Anterior cingulate cortex (tissue), 58 donors: ENCODE measurements at places on chromosomes 1 and 21.

DNA sequence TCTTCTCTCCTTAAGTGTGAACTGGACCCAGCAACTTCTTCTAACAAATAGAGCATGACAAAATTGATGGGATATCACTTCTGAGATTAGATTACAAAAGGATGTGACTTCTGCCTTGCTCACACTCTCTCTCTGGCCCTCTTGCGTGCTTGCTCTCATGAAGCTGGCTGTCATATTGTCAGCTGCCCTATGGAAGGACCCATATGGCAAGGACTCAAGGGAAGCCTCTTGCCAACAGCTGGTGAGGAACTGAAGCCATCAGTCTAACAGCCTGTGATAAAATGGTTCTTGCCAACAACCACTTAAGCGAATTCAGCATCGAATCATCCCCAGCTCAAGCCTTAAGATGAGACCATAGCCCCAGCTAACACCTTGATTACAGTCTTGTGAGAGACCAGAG is 4.8 kb upstream of the TLR5 start:
- DNase-seq = no peak

DNA sequence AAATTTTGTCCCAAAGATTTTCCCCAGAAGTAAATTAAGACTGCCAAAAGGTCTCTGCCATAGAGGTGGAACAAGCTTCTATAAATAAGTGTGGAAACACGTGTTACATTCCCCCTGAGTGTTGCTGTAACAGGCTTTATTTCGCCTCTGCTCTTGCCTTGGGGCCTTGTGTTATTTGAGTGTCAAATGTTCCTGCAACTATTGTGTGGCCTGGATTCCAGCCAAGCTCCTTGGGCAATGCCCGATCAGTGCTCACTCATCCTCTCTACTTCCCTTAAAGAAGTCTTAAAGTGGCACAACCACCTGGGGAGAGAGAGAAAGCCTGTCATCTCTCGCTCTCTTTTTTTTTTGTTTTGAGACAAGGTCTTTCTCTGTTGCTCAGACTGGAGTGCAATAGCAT is 156.7 kb downstream of the NR5A2 start:
- peak; percentile 11 for DNase-seq

DNA sequence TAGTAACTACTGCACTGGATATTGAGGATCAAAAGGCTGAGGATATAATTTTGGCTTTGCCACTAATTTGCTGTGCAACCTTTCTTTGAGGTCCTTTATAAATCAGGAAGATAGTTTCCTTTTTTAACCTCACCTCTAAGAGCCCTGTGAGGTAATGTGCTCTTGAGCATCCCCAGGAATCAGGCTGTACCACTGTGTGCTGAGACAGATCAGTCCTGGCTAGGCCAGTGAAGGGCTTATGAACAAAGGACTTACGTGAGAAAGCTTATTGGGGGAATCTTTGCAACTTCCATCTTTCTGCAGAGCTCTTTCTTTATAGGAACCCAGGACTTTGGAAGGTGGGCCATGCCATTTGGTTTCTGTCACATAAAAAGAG is 188.9 kb downstream of the SIPA1L2 start:
- no peak for DNase-seq

- no peak for DNase-seq
Observed at GRCh38 chr1:247378334-247379073, 37.5 kb upstream of the NLRP3 start.

- DNase-seq = no peak
Observed at GRCh38 chr1:65179148-65179547, 31.1 kb downstream of the AK4 start.

DNA sequence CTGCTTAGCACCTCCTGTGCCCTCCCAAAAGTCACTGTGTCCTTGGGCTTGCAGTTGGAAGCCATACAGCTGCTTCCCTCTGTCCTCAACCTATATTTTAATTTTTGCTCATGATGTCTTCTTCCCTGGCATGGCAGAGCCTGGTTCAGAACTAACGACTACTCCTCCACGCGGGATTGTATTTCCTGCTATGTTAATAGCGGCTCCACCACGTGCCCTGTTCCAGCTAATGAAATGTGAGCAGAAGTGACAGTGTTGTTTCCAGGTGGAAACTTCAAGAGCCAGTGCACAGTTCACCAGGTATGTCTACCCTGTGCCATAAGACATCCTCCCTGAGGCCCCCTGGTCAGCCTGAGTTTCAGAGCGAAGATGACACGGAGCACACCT is 52.1 kb downstream of the DHRS3 start:
- no peak for DNase-seq

DNA sequence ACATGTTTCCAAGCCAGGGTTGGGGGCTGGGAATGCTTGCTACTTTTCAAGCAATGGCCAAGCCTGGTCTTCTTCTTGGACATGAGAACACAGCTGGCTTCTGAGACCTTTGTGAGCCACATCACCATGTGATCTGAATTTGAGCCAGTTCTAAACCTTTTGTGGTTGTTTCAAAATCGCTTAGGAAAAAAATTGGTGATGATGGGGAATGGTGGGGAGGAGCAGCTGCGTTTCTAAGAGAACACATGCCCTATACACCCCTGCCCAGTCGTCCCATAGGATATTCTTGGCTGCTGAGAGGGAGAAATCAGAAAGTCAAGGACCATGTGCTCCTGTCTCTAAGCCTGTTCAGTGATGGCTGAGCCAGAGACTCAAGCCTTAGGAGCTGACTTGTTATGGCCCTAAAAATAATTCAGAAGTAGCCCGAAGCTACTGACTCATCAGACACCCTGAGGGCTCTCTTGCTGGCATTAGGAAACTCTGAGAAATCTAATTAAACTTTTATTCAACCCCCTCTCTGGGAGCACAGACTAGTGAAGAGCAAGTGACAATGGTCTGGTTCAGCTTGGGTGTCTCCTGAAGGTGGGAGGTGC is 30.5 kb downstream of the CCDC185 start:
- DNase-seq = no peak

- no peak for DNase-seq
Observed at GRCh38 chr1:39854314-39854713, 29.0 kb downstream of the TRIT1 start.

DNA sequence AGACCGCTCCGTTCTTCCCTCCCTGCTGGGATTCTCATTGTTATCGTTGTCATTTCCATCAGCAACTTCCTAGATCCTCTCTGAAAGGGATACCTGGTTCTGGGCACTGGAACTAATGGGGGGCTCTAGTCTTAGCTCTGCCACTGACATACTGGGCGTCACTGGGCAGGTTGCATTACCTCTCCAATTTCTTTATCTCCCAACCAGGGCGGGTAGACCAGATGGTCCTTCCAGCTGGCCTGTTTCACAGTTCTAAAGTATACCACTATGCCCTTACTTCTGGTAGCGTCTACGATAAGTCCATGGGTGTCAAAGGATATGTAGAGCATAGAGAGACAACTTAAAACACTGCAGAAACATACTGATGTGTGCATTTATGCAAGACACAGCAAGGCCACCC is 1.4 kb downstream of the GPR37L1 start:
- no peak for DNase-seq

GRCh38 chr1:20187813-20188454 is 1.6 kb upstream of the PLA2G2C start:
- DNase-seq = no peak

DNA sequence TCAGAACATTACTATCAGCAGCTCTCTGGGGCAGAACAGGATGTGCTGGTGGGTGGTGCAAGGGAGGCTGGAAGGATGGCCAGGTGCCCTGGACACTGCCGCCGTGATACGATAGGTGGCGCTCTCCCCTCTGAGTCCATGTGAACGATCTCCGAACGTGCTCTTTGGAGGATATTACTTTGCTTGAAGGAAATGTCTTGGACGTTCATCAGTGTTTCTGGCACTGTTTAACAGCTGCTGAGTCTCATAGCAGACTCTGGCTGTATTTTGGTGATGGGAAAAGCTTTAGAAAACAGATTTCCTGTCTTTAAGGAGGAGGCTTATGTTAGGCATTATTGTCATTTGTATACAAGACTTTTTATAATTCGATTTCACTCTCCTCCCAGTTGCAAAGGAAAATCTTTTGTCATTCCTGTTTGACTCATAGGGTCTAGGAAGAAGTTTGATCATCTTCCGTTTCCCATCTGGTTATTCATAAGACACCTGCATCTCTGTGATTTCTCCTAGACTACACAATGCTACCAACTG is 386.2 kb upstream of the ADGRL2 start:
- peak; percentile 6 for DNase-seq

DNA sequence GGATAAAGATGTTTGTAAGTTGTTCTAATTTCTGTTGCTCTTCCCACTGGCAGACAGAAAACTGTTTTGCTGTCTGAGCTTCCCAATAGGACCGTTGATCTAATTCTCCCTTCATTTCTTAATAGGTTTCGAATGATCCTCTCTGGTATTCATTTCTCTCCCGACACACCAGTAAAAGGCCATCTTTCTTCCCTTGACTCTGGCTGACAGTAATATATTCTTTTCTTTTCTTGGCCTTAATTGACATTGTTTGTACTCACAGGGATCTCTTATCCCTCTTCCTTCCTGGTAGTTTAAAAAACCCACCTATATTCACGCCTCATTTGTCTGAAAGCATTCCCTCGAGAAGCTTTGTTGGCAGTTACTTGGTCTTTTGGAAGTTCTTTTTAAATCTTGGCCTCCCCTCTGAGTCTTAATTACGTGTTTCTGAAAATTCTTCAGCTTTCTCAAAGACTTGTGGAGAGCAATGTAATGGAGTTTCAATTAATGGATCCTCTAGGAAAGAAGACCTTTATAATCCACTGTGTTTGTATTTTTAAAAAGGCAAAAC is 40.3 kb downstream of the MAP10 start:
- DNase-seq = no peak

DNA sequence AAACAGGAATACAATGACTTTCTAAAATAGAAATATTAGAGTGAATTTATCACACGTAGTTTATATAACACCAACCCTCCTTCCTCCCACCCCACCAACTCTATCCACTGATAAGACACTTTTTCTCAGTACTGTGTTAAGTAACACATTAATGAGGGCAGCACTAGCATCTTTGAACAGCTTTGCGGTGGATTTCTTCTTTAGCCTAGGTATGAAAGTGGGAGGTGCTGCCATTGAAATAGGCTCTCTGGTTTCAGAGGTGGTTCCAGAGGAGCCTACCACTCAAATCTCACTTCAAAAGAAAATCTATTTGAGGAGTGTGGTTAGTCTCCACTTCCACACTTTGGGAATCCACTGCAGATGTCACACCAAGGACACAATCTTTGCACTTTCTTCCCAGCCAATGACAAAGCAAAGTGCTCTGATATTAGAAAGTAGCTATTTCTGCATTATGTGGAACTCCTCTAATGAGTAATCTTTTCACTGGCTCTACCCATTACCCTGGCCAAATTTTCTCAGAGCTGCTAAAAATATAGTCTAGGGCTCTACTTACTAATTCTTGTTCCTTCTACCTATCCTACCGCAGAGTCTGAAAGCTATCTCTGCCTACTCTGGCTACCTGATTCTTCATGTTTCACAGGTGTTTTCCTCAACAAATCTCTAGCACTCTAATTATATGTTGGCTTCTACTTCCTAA is 1667.8 kb downstream of the MRPL39 start:
- DNase-seq = no peak

DNA sequence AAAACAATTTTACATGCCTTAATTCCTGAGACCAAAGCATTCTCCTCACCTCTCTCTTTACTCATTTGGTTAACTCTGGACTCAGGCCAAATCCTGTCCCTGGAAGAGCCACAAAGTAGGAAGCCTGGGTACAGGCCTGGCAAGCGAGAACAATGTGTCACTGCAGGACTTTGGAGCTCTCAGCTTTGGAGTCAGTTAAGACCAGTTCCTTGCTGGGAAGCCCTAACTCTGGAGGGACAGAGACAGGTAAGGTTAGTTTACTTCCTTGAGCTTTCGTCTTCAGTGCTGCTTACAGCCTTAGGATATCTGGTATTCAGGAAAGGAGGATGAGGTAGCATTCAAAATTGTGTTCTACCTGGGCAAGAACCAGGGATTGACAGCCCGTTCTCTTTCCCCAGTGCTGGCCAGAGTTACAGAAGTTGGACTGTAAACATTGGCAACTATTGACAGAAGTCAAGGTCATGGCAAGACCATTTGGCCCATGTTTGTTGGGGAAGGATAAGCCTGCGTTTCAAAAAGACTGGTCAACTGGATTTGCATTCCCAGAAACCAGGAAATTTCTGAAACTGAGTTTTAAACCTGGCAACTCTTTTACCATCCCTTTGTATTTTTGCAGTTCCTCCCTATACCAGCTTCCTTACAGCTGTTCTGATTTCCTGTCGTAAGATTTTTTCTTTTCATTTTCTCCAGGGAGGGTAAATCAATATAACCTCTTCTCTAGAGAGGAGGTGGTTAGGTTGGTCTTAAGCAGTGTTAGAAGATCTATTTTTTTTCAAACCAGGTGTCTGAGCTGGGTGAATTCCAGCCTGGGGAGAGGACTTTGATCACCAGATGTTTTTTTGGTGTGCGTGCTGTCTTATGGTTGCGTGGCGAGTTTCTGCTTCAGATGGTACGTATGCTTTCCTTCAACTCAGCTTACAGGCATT is at the start of gene C4BPB:
TSS of gene C4BPB (plus strand) at position 160 of the 926 bp plus-strand sequence. CDS start at position 832, 672 bp downstream.
- no peak for DNase-seq

DNA sequence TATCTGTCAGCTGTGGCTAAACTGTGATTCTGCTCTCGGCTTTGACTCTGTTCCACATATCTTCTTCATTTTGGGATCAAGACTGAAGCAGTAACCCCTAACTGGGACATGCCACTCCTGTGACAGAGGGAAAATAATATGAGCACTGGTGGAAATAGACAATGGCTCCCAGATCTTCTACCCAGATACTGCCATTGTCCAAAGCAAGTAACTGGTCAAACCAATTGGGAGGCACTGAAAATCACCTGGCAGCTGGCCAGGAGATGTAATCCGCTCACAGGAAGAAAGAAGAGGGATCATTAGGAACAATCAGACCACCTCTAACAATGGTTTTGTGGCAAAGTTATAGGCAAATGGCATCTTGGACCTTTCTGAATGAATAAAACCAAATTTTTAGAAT is 10.7 kb downstream of the SNX7 start:
- DNase-seq = no peak

DNA sequence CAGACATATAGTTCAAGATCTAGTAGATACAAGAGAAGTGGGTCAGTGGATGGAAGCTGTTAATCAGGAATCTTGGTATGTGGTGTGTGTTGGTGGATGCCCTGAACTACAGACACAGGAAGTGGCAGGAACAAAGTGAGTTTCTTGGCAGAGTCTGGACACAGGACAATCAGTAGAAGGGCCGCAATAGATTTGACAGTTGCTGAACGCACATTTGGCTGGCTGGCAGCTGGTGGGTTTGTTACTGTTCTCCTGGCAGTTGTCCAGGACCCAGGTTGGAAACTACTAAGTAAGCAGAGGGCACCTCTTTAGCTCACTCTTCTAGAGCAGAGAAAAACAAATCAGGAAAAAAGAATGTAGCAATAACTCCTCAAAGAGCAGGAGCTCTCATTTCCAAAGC is 13.2 kb downstream of the KRTAP26-1 start:
- DNase-seq = no peak
